NCI-H2081 treated with DMSO at 0.1 percent for 48 hours (cell line): ENCODE measurements at places on chromosomes 6 and 20.

GRCh38 chr6:121055572-121056163 lies 278.6 kb downstream of the TBC1D32 start:
- DNase-seq = no peak

- no peak for DNase-seq
Observed at GRCh38 chr6:36683656-36684446, 5.3 kb downstream of the CDKN1A start.

DNA sequence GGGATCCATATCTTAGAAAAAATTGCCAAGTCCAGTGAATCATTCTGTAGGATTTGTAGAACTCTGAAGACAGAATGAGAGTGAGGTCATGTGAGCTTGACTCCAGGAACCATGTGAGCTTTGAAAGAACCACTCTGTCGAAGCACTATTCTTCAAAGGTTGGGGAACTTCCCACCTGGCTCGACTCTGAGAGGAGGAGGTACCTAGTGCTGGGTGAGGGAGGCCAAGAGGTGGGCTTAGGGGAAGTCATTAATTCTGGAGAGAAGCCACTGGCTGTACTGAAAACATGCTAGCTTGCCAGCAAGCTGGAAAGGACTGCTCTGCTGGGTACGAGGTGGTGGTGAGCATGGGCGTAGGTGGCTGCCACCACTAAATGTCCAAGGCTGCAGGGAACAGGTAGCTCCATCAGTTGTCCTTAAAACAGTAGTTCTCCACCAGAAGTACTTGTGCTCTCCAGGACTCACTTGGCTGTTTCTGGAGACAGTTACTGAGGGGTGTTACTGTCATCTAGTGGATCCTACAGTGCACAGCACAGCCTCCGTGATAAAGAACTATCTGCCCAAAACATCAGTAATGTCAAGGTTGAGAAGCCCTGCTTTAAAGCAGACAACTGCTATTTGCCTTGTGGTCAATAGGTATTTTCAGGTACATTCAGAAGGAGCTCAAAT lies 34.7 kb upstream of the SYNJ2 start:
- DNase-seq = no peak

DNA sequence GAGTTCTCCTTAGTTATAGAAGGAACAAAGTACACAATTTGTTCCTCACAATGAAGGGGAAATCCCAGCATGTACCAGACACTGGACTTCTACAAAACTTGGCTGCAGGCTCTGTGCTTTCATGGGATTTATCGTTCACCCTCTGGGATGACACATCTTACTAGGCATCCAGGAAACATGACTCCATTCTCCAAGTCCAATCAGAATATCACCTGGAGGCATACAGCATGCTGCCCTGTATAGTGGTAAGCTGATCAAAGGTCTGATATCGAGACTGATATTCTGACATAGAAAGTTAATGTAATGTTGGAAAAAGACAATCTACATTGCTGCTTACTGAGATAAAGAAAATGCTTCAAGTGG lies 6.7 kb downstream of the RWDD2A start:
- DNase-seq = no peak

GRCh38 chr6:161407581-161407980 lies 133.7 kb upstream of the AGPAT4 start:
- DNase-seq = no peak

- no peak for DNase-seq
Observed at GRCh38 chr20:18138639-18139583, 1.2 kb downstream of the KAT14 start.

- no peak for DNase-seq
Observed at GRCh38 chr20:54590856-54591255, 115.5 kb downstream of the DOK5 start.

GRCh38 chr6:46845126-46845525 lies 51.9 kb downstream of the MEP1A start:
- DNase-seq = no peak

DNA sequence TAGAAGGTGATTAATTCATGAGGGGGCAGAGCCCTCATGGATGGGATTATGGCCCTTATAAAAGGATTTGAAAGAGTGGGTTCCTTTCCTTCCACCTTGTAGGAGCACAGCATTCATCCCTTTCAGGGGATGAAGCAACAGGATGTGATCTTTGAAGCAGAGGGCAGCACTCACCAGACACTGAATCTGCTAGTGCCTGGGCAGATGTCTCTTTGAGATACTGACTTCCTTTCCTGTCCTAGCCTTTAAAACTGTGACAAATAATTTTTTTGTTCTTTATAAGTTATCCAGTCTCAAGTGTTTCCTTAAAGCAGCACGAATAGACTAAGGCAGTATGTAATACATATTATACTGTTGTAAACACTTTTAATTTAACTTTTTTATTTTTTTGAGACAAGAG lies 538.6 kb upstream of the RNF217 start:
- no peak for DNase-seq
